ENCODE measurements at places on chromosomes 7 and 10.

GRCh38 chr7:135553346-135553745 is 4.4 kb upstream of the NUP205 start:
- DNase-seq = no peak

GRCh38 chr7:138963675-138964074 is 17.5 kb downstream of the KIAA1549 start:
- DNase-seq = no peak

- DNase-seq = no peak
These were observed 309.7 kb upstream of the KLF6 start for GRCh38 chr10:4094751-4095150.

GRCh38 chr7:28554802-28555471 is 142.6 kb downstream of the CREB5 start:
- no peak for DNase-seq

GRCh38 chr7:112484671-112485167 is 3.9 kb downstream of the LSMEM1 start:
- DNase-seq = no peak

DNA sequence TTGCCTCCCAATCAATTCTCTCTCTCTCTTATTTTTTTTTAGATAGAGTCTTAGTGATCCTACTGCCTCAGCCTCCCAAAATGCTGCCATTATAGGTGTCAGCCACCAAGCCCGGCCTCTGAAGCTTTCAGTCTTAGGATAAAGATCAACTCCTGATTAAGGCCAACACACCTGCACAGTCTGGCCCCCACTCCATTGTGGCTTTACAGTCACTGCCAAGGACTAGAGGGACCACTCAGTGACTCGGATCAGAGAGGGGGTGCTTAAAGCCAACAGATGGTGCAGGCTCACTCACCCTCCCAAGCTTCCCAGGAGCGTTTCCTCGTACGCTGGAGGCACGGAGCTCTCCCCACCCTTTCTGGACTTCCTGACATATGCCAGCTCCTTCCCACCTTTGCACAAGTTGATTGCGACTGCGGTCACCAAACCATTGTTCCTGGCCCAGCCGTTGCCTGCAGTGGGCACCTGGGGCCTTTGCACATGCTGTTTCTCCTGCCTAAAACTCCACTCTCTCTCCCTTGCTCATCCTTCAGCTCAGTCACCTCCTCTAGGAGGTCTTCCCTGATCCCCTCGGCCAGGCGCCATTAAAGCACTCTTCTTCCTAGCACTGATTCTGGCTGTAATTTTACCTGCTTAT is 1.7 kb upstream of the CDH23 start:
- no peak for DNase-seq

- DNase-seq = no peak
These were observed 62.8 kb downstream of the ARMH3 start for GRCh38 chr10:101993221-101993620.

DNA sequence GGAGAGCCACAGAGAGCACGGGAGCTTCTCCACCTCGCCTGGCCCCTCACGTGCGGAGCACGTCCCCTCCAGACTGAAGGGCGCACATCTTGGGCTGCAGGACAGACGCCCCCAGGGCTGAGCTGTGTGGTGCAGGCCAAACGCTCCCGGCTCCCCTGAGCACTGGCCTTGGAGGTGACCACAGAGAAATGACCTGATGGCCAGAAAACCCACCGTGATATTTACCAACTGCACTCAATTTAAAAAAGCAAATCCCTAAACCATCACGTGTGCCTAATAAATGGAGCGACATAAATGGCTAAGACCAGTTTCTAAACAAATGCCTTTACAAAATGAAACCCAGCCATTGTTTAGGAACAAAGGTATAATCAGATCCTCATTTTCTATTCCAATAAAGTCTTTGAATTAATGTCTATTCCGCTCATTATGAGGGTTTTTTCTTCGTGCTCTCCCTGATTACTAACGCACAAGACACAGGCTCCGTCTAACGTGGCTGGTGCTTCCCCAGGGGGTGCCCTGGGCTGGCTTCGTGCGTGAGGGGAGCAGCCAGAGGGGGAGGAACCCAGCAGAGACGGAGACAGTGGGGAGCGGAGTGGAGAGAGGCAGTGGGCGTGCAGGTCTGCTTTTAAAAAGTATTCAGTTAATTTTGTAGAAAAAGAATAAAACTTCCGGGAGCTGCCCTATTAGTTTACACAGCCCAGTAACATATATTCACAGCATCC is 190.3 kb downstream of the DNAJB6 start:
- no peak for DNase-seq

GRCh38 chr7:147833970-147834369 is 756.6 kb upstream of the C7orf33 start:
- no peak for DNase-seq

DNA sequence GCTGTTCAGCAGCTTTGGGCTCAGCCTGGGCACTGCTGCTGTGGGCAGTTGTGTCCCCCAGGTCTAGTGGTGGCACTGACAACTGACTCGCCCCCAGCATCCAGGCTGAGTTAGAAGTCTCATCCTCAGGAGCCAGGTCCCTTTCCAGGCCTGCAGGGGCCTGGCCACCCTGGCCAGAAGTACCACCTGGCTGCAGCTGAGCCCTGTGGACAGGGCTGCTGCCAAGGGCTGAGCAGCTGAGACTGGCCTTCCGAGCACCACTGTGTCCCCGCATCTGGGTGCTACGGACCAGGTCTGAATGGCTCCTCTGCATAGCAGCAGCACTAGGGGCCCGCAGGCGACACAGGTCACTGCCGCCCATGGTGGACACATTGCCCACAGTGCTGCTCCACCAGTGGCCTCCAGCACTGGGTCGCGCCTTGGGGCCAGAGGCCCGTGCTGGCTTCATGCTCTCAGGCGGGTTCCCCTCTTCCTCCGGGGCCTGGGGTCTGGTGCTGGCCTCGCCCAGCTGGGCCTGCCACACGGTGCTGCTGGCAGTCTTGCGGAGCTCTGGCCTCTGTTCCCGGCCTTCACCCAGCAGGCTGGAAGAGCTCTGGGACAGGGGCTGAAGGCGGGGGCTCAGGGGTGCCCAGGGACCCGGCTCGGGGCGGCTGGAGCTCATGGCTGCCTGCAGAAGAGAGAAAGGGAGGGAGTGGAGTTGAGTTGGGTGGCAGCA is 6.2 kb downstream of the GPRIN2 start:
- no peak for DNase-seq

DNA sequence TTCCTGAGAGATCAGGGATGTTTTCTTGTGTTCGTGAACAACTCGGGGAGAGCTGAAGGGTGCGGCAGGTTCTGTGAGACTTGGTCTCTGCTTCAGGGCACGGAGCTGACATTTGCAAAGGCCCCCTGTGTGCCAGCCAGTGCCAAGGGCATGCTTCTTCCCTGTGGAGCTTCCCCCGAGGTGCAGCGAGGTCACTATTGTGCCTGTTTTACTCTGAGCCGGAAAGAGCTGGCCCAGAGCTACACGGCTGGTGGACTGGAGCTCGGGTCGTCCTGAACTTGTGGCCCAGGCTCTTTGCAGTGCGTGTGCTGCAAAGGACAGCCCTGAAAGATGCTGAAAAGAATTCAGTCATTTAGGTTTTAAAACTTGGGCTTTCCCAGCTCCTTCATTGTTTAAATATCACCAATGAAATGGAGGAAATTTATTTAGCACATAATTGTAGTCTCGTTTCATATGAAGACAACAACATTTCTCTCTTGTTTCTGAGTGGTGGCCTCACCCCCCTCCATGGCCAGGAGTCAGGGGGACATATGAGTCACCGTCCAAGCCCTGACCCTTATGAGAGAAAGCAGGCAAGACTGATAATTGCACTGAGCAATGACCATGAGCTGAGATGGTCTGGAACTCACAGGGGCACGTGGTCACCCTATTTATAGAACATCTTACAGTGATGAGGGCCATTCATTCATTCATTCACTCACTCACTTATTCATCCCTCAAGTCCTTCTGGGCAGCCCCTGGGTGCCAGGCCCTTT is 102.6 kb downstream of the PTPRE start:
- no peak for DNase-seq

DNA sequence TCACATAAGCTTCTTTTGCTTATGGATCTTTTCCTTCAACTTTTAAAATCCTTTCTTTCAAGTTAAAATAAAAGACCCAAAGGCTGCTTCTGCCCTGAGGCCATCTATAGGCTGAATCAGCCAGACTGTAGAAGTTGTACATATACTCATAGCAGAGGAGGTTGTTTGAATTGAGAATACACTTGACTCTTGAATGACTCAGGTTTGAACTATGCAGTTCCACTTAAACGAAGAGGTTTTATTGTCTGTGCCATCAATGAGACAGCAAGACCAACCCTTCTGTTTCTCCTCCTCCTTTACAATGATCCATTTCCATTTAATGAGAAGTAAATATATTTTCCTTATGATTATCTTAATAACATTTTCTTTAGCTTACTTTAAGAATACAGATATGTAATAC is 5.8 kb downstream of the ZNF365 start:
- DNase-seq = no peak

DNA sequence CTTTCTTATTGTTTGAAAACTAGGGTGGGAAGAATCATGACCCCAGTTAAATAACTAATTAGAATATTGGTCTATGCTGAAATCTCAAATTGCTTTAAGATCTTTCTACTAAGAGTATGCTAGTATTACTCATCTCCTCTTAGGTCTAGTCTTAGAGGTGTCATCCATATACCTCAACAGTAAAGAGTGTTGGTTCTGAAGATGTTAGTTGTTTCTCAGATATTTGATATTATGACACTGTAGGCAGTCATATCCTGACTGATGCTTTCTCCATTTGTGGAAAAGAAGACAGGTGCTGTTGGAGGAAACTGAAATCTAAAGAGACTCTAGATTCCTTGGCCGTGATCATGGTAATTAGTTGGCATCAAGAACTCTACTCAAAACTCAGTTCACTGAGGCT is 21.2 kb downstream of the BPGM start:
- no peak for DNase-seq

Data from GDM1 (cell line).